Activated CD4-positive, alpha-beta T cell treated with anti-CD3 and anti-CD28 coated beads for 36 hours (primary cell): ENCODE measurements at places on chromosomes 2 and 18. TPM values are rescaled to one million over a fixed set of nuclear protein-coding genes. Genes with fewer than 3 reads are reported as not detected.

DNA sequence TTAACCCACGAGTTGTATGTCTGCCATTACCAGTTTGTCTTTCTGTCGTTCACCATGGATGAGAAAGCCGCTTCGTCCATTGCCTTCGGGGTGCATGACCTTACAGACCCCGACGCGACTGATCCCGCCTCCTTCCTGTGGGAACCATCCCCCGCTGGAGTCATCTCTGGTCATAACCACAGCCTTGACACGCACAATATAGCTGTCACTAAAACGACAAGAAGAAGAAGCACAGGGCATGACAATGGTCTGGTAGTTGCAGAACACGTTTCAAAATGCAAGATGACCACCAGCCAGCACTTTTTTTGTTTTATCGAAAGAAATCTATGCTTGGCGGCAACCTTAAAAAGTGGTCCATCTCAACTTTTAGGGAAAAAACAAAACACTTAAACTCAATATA lies 87.7 kb downstream of the SPRED2 start:
- DNase-seq = no peak

The NDC80 gene
- total RNA-seq = 88.5 TPM

The IL1R1 gene
- 20.8 TPM for total RNA-seq

- DNase-seq = no peak
These were observed 32.1 kb upstream of the MYO3B start for GRCh38 chr2:170145675-170146432.

- DNase-seq = no peak
These were observed 547.5 kb upstream of the TNP1 start for GRCh38 chr2:217407362-217407761.

The MLPH gene
- total RNA-seq = 1.2 TPM

DNA sequence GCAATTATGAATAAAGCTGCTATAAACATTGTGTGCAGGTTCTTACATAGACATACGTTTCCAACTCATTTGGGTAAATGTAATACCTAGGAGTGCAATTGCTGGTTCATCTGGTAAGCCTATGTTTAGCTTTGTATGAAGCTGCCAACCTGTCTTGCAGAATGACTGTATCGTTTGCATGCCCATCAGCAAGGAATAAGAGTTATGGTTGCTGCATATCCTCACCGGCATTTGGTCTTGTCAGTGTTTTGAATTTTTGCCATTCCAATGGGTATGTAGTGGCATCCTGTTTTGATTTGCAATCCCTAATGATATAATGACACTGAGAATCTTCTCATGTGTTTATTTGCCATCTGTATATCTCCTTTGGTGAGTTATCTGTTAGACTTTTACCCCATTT lies 20.7 kb downstream of the CCDC150 start:
- no peak for DNase-seq

GRCh38 chr2:121429119-121429903 lies 101.4 kb upstream of the RNU4ATAC start:
- DNase-seq = no peak

The DCDC2C gene
- not detected for total RNA-seq

- DNase-seq = no peak
These were observed 7.3 kb downstream of the ZNF516 start for GRCh38 chr18:76487782-76488181.

GRCh38 chr2:99488539-99489062 lies 1.2 kb downstream of the REV1 start:
- no peak for DNase-seq

DNA sequence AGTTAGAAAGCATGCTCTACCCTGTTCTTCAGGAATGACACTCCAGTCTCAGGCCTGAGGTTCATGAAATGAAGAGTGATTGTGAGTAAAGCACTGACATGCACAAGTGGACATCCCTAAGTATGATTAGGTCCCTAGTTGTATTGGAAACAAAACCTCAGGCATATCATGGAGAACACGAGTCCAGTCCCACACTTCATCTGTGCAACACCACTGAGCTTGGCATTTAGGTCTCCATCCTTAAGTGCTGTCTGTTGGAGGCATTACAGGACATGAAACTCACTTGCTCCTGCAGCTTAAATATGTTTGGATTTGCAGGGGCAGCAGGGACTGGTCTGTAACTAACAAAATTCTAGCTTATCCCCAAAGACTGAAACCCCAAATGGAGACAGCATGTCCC lies 250.3 kb upstream of the KLHL29 start:
- DNase-seq = no peak

DNA sequence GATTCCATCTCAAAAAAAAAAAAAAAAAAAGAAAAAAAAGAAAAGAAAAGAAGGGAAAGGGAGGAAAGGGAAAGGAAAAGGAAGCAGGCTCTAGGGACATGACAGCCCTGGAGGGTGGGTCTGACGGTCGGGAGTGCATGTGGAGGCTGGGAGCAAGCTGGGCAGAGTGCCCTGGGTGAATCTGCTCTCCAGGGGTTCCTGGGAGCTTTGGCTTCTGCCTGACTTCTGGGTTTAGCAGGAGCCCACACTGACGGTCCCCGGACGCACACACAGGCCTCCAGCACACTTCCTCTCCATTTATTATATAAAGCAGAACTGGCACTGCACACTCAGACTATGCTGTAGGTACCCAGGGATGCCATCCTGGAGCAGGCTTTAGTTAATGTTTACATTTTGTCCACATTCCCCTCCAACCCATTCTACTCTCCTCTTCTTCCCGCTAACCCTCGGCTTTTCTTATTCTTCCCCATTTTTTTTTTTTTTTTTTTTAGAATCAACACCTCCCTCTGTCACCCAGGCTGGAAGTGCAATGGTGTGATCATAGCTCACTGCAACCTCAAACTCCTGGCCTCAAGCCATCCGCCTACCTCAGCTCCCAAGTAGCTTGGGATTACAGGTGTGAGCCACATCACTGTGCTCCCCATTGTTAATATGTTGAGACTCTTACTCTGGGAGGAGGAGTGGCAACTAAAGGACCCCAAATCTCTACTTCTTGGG lies 151.1 kb upstream of the SLC1A4 start:
- no peak for DNase-seq

DNA sequence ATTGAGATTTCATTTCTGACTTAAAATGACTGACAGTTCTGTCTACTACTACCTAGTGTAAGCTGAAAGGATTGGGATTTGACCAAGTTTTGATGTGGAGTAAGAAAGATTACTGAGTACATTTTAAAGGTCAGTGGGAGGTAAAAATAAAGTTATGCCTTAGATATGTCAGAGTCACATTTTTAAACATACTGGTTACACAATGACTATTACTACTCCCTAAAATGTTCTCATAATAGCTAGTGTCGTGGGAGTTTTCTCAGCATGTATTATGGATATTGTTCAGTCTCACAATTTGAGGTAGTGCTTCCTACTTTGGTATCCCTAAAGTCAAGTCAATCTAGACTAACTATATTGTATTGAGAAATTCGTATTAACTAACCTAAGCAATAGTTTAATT lies 1092.5 kb downstream of the LRP1B start:
- DNase-seq = no peak

DNA sequence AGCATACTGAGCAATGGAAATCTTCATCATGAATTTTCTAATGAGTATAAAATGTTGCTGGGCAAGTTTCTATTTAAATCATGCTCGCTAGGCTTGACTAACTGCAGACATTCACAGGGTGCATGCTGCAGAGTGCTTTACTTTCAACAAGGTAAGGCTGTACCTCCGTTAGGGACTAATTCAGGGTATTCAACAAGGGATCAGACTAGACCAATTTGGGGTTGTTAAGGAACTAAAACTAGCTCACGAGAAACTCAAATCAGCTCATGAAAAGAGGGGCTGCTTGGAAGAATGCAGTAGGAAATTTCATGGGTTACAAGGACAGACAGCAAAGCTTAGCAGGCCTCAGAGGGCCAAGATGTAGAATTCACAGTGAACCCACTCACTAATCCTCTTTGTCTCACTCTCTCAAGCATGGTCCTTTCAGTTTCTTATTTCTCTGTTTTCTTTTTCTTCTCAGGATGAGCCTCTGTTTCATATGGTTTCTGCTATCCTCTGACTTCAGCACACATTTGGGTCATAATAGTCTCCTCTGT lies 2.2 kb downstream of the MYO3B start:
- no peak for DNase-seq

The CYBRD1 gene
- 0.74 TPM for total RNA-seq

The LINC00305 gene
- total RNA-seq = not detected

GRCh38 chr2:229691631-229692030 lies 22.7 kb downstream of the DNER start:
- no peak for DNase-seq

DNA sequence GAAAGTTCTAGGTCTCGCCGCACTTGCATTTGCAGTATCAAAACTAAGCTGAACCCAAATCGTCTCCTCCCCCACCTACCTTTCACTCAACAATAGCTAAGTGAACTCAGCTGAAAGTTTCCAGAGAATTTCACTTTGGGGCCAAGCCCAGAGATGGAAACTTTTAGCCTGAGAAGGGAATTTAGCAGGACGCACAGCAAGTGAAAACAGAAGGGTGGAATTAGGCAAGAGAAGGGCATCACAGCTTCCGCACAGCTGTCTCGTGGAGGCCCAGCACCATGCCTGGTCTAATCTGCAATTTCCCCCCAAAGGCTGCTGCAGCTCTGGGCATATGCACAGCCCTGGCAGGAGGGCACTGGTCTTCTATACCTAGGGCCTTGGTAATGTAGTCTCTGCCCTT lies 262.0 kb downstream of the TNS1 start:
- no peak for DNase-seq

DNA sequence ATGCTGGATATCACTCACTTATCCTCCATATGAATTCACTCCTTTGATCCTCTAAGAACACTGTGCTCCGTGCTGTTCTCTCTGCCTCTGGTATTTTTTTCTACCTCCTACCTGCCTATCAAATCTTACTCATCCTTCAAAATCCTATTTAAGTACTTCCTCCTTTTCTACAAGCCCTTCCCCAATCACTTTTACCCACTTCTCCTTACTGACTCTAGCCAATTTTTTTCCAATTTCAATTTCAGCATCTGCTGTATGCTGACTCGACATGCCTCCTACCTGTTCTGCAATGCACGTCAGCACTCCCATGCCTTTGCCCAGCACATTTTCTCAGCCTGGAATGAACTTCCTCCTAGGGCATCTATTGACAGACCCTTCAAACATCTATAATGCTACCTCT lies 37.3 kb upstream of the LNPK start:
- DNase-seq = no peak

DNA sequence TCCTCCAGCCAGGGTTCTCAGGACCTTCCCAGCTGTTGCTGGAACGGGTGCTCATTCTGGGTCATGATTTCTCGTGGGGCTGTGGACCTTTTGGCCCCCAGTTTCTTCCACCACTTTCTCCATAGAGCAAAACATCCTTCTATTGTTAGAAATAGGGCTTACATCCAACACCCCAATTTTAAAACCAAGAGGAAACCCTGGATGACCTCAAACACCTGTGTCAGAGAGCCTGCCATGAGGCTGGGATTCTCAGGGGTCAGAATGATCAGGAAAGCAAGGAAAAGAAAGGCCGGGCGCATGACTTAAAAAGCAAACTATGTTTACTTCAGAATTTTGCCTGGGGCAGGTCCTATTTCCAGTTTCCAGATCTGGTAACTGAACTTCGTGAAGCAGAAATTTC lies 307.9 kb upstream of the MEIS1 start:
- no peak for DNase-seq

DNA sequence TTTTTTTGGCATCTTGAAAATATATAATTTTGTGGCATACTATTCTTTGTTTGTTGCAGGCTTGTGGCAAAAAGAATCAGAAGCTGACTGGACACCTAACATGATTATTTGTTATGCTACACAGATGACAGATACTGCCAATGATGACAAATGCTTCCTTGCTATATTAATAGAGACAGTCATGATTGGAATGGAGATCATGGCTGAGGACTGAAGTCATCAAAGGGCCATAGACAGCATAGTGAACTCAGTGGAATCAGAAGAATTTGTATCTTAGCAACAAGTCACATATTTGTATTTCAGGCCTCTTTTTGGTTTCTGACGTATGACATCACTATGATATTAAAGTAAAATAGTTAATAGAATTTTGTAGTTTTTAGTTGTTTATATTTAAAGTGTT lies 1003.8 kb upstream of the DDX18 start:
- no peak for DNase-seq

GRCh38 chr2:134260713-134261112 lies 6.8 kb downstream of the MGAT5 start:
- DNase-seq = no peak

DNA sequence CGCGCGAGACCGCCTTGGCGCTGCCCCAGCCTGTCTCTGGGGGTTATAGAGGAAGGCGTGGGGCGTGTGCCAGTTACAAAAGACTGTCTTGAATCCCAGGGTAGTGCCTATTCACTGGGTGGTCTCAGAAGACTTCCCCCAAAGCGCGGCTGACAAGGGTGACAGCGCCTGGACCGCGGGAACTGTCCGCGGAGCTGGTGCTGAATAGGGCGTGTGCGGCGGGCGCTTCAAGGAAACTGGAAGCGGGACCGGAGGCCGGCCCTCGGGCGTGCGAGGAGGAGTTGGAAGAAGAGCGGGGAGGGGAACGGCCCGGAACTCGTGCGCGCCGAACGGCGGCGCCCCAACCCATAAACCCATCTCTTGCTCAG lies 2.3 kb downstream of the EGR4 start:
- peak; percentile 77 for DNase-seq

DNA sequence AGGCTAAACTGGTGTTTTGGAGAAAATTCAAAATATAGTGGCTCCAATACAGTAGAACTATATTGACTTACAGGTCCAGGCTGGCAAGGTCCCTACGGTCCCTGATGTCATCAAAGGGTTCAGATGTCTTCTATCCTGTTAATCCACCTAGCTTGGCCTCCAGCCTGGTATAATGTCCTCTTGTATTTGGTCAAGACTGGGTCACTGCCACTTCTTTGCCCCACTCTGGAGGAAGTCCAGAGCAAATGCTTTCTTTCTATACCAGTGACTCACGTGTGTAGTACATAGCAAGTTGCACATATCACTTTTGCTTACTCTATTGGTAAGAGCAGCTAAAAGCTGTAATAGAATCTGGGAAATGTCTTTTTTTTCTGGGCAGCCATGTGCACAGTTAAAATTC lies 80.8 kb downstream of the LCLAT1 start:
- no peak for DNase-seq

- DNase-seq = no peak
These were observed 935.9 kb upstream of the LRATD1 start for GRCh38 chr2:13696601-13697000.

- no peak for DNase-seq
These were observed 24.4 kb downstream of the KLF7 start for GRCh38 chr2:207141386-207141785.

The SIX3 gene
- not detected for total RNA-seq

- DNase-seq = no peak
These were observed 9.3 kb downstream of the HADHA start for GRCh38 chr2:26235089-26235488.

DNA sequence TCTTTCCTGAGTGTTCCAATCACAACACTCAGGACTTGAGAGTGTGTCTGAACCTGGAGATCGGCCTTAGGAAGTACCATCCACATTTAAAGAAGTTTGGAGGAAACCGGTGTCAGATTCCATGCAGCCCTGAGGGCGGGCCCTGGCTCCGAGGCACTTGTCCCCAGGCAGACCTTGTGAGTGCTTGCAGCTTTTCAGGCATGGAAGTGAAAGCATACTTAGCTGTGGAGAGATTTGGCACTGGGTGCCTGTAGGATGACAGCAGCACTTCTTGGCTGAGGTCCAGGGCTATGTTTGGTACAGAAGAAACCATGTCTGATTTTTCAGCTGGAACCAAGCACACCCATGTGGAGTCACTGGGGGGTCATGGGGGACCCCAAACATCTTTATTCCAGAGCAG lies 230.8 kb downstream of the SEPTIN10 start:
- no peak for DNase-seq

GRCh38 chr2:58886009-58886408 lies 644.9 kb upstream of the FANCL start:
- DNase-seq = no peak

- DNase-seq = peak; percentile 11
These were observed 25.9 kb upstream of the GPR17 start for GRCh38 chr2:127619877-127620705.

GRCh38 chr2:39069890-39070465 lies 50.9 kb downstream of the SOS1 start:
- DNase-seq = no peak
